ENCODE measurements at places on chromosomes 3 and 15. TPM values are rescaled to one million over a fixed set of nuclear protein-coding genes. Genes with fewer than 3 reads are reported as not detected.

GPX1 gene
- 326 TPM for total RNA-seq

POPDC2 gene
- not detected for total RNA-seq

TRA2B gene
- total RNA-seq, result 157 TPM

CPNE9 gene
- total RNA-seq, result not detected

DNA sequence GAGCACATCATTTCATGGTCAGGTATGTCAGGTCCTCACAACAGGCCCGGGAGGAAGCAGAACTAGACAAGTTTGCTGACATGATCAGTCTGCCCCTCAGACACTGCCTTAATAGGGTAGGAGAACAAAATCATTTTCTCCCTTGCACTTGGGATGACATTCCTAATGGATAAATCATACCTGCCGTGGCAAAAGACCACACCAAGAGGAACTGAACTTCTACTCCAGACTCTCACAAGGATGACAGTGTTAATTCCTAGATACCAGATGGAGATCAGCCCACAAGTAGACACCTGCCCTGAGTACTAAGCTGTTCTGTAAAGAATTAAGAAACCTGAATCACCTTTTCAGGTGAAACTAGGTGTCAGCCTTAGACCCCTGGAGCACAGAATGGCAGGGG is 19.5 kb downstream of the SIAH2 start:
- H3K4me1 ChIP-seq, result peaks cover 30% of the 10 kb centered on the region
- no peak overlapping the region for H3K4me3 ChIP-seq
- peak; percentile 31 for DNase-seq
- H3K27ac ChIP-seq, result no peak overlapping the region

DNA sequence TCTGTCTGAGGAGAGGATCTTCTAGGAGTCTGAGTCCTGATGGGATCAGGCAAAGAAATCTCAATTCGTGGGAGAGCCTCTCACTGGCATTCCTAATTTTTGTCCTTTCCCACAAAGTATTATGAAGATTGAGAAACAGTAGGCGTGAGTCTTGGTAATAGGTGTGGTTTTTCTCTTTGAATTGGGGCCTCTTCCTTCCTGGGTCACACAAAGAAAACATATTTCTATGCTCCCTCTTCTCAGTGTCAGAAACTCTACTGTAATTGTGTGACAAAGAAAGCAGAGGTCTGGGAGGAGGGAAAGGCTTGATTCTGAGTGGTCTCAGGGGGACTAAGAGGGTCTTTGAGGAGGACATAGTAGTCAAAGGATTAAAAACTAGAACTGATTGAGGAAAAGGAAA is 6.0 kb downstream of the GABRR3 start:
- DNase-seq, result no peak
- no peaks in the 10 kb centered on the region for H3K27me3 ChIP-seq
- H3K4me3 ChIP-seq, result no peak overlapping the region
- no peaks in the 10 kb centered on the region for H3K4me1 ChIP-seq
- H3K27ac ChIP-seq, result no peak overlapping the region

DNA sequence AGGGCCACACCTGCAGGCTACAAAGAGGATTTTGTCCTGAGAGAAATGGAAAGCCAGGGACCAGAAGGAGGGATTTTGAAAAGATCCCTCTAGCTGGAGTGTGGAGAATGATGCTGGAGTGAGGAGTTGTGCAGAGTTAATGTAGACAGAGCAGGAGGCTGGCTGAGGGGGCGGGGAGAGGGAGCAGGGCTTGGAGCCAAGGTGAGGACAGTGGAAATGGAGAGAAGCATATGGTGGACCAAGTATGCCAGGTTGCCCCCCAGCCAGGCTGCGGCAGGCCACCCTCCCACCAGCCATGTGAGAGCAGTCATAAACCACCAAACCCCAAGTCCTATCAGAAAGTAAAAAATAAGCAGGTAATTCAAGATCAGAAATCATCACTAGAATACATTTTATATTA is 14.7 kb downstream of the RARRES1 start:
- H3K4me1 ChIP-seq, result peaks cover 49% of the 10 kb centered on the region
- no peaks in the 10 kb centered on the region for H3K27me3 ChIP-seq
- H3K4me3 ChIP-seq, result no peak overlapping the region
- peaks cover 12% of the 10 kb centered on the region for H3K36me3 ChIP-seq
